Mammary epithelial cell (primary cell): ENCODE measurements at places on chromosomes 2 and 18. TPM values are rescaled to one million over a fixed set of nuclear protein-coding genes. Genes with fewer than 3 reads are reported as not detected.

The SPR gene
- polyA plus RNA-seq = 37.1 TPM

The KATNAL2 gene
- 0.92 TPM for polyA plus RNA-seq

The SLC16A14 gene
- 0.17 TPM for polyA plus RNA-seq

The CENPO gene
- 24.4 TPM for polyA plus RNA-seq

The EPB41L3 gene
- polyA plus RNA-seq = not detected

DNA sequence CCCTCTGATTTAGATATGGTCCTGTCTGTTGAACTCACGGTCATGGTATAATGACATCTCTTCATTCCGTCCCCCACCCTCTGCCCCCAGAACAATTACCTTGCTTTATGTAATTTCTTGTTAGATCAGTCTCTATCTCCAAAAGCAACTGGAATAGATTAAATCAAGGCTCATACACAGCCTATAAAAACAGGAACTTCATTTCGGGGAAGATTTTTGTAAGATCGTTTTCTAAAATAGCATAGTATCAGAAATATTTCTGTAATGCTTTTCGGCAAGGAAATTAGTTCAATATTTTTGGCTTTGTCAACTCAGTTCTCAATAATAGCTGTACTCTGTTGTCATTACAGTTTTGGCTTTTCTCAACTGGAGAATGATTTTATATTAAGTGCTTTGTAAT lies 157.2 kb downstream of the FMNL2 start:
- no peak for DNase-seq

GRCh38 chr2:183035954-183036669 lies 2.1 kb downstream of the NCKAP1 start:
- no peak for DNase-seq

- DNase-seq = peak; percentile 86
Measured at GRCh38 chr18:58321986-58322385, 278.0 kb downstream of the NEDD4L start.

DNA sequence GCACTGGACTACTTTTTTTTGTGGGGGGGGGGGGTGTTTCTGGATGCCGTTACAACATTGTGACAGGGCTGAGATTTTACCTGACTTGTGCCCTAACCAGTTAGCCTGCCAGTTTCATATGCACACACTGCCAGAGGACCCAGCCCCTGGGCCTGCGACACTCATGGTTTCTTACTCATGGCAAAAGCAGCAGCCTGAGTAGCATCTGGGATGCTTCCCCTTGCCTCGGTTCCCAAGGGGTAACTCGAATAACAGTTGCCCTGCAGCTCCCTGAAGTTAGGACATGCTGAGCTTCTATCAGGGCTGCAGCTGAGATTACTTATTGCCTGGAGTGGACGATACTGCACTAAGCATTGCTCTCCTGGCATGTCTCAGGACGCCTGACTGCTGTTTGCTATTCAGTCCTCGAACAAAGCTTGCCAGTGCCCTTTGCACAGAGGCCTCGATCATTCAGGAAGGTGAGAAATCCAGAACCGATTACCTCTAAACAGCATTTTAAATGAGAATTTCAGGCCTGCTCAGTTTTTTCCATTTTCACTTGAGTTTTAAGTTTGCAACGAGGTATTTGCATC lies 47.9 kb downstream of the TRPM8 start:
- no peak for DNase-seq

DNA sequence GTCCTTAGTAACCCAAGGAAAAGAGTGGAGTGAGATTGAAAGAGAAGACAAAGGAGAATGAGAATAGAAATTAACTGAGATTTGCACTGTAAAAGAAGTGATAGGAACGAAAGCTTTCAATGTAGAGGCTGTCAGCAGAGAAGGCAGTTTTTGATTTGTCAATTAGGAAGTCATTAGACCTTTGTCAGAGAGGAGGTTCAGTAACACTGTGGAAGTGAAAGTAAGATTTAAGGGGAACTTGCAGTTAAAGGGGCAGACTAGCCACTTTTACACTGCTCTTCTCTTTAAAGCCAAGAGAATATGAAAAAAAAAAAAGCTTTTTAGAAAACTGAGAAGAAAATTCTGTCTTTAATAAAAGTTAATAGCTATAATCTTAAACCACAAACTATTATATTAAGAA lies 11.5 kb upstream of the KYNU start:
- no peak for DNase-seq

GRCh38 chr2:43634604-43635306 lies 2.3 kb upstream of the PLEKHH2 start:
- DNase-seq = peak; percentile 53

DNA sequence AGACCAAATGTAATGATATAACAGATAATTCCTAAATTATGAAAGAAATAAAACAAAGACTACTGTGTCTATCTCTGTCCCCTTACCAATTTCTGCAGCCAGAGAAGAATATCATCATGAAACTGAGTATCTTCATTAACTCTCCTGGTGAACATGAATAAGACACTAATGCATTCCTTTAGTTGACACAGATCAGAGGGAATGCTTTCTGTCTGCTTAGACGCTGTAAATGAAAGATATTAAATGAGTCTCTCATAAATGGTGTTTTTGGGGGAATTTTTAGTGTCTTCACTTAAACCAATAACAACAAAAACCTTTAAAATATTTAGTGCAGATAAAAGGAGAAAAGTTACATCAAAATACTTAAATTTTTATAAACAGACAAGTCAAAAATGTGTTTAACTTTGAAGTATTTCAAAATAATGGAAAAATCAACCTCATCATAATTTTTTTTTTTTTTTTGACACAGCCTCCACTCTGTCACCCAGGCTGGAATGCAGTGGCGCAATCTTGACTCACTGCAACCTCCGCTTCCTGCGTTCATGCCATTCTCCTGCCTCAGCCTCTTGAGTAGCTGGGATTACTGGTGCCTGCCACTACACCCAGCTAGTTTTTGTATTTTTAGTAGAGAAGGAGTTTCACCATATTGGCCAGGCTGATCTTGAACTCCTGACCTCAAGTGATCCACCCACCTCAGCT lies 16.0 kb downstream of the EPG5 start:
- peak; percentile 86 for DNase-seq

DNA sequence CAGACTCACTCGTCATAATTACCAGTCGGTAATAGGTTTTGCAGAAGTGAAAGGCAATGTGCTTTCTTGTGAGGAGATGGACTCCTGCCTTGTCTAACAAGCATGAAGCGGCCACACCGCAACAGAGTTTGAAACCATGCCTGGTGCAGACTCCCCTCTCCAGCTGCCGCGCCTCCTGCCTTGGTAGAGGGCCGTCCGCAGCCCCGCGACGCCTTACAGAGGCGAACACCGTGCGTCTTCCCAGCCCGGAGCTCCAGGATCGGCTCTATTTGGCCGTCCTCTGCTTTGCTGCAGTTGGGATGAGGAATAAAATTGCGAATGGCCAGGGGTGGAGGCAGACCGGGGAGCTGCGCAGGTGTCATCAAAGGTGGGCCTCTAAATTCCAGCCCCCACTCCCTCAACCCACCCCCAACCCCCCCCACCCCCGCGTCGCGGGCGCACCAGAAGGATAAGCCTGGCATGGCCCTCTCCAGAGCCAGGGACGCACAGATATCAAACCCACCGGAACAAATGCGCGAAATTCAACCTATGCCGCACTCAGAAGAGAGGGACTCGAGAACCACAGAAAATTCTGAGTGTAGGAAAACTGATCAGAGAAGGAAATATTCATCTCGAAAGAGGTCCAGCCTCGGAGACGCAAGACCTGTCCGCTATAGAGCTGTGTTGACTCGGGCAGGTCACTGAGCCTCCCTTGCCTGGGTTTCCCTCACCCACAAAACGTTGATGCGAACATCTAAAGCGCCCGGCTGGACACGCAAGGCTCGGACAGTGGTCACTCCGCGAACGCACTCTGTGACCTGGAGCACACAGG lies 1.1 kb downstream of the TRABD2A start:
- no peak for DNase-seq

GRCh38 chr2:24618680-24619079 lies 127.6 kb downstream of the NCOA1 start:
- DNase-seq = no peak

DNA sequence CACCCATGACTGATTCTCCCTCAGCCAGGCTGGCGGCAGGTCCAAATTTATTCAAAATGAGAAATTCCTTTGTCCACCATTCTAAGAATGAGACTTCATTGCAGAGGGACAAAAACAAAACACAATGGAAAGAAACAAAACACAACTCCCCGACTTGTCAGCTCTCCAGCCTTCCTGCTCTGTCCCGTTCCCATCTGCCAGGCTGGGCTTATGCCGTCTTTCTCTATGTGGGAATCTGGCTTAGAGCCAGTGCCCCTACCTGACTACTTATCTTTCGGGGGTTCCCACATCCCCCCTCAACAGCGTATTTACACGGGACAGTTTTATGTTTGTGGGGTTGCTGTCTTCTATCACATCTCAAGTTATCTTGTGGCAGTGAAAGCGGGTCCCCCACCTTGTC lies 13.8 kb downstream of the CELF4 start:
- no peak for DNase-seq
